ENCODE measurements at places on chromosomes 12 and 14.

GRCh38 chr14:54085841-54086240, 129.2 kb upstream of the BMP4 start:
- no peak for DNase-seq

DNA sequence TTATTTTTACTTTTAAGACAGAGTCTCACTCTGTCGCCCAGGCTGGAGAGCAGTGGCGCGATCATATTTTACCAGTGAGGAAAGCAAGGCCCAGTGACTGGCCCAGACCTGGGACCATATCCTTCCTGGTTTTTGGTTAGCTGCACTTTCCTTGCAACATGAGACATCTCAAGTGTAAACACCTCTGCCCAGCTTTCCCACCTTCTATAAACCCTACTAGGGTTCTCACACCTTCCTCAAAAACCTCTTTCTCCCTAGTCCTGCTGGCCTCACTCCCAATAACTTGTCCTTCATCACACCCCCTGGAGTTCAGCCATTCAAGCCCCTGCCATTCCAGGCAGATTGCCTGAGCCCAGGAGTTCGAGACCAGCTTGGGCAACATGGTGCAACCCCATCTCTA, 10.3 kb upstream of the PRPH start:
- no peak for DNase-seq

DNA sequence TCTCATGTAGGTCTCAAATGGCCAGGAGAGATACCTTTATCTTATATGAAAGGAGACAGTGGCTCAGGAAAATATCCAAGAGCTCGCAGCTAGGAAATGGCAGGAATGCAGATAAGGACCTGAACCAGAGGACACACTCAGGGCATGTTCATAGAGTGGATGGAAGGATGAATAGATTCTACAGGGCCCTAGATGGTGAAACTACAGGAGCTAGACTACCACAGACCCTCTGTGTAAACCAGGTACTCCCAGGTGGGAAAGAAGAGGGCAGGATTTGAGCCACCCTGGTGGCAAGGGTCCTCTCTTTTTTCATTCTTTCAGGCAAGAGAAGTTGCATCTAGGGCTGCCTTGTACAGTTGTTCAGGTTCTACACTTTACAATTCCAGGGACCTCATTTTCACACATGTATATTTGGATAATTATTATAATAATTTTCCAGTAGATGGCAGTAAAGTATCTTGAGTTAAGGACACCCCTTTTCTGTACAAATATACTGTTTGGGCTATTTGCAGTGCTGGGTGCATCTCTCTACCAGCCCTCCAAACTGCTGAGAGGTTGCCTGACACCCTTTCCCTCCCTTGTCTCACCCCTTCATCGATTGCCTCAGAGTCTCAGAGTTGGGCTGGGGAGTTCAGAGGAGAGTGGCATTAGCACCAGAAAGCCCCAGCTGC, 10.5 kb upstream of the ZDHHC22 start:
- DNase-seq, result no peak

GRCh38 chr12:106154751-106155273, 16.1 kb upstream of the NUAK1 start:
- DNase-seq, result no peak

GRCh38 chr14:74349757-74350156, 1.5 kb downstream of the VRTN start:
- DNase-seq, result no peak
